Cerebellar nuclear complex (tissue), 1 donor: ENCODE measurements at places on chromosomes 6 and 20.

DNA sequence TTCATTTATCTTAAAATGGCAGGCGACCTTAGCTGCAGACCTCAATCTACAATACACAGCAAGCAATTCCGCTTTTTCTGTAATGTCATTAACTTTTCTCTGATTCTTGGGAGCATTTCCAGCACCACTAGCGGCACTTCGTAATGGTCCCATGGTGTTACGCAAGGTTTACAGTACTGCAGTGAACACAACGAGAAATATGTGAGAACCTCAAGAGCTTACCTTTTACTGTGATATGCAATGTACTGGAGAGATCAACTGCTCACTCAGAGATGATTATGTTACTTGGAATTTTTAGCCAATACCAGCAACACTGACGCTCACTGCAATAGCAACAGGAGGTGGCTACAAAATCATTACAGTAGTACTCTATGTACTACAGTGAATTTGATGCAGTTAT lies 2.8 kb upstream of the CEP43 start:
- DNase-seq, result no peak

- no peak for DNase-seq
Measured at GRCh38 chr6:43671801-43672690, 15.5 kb downstream of the MRPS18A start.

DNA sequence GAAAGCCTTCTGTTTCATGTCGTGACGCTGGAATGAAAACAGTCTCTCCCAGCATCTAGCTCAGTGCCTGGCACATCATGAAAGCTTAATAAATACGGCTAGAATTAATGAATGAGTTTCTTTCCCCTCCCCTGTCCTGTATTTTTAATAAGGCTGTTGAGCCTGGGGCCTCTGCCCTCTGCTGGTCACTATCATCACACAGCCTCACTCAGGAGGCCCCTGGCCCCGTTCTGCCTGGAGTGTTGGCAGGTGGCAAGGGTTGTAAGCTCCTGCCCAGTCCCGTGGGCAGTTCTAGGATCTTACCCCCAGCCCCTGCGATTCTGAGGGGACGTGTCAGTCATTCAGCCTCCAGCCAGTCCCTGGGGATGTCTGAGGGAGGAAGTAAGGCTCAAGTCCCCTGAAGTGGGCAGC lies 41.4 kb downstream of the PHACTR3 start:
- no peak for DNase-seq

GRCh38 chr6:45812922-45813321 lies 202.7 kb downstream of the CLIC5 start:
- no peak for DNase-seq

DNA sequence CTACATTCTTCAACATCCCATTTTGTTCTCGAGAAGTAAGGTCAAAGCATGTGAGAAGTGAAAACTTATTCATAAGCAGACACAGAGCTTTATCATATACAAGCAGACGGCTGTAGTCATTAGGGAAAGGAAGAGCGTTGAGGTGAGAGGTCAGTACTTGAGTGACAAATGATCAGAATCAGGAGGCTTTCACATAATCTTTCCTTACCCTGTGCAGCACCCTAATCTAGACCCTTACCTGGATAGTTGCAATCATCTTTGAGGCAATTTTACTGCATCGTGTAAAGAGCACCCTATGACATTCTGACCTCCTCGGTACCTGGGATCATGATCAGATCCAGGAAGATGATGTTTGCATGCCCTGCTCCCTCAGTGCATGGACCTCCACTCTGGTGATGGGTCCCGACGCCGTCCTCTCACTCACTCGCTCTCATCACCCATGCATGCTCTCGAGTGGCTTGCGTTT lies 62.7 kb downstream of the RNF182 start:
- no peak for DNase-seq

GRCh38 chr6:125738276-125738675 lies 11.2 kb upstream of the HEY2 start:
- DNase-seq, result no peak

DNA sequence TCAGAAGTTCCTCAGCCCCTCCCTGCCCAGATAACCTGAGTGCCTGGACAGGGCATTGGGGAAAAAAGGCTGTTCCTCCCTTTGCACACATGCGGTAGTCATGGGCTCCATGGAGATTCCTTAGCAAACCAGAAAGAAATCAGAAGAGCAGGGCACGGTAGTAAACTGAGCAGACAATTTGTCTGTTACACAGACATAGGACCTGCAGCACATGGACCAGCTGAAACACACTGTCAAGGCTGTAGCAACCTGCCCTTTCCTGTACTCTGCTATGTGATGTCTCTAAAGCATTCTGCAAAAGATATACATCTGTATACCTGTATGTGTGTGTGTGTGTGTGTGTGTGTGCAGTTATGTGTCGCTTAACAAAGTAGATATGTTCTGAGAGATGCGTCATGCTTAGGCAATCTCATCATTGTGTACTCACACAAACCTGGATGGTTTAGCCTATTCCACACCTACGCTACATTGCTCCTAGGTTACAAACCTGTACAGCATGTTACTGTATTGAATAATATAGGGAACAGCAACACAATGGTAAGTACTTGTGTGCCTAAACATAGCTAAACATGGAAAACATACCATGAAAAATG lies 44.4 kb upstream of the BMP5 start:
- DNase-seq, result no peak

DNA sequence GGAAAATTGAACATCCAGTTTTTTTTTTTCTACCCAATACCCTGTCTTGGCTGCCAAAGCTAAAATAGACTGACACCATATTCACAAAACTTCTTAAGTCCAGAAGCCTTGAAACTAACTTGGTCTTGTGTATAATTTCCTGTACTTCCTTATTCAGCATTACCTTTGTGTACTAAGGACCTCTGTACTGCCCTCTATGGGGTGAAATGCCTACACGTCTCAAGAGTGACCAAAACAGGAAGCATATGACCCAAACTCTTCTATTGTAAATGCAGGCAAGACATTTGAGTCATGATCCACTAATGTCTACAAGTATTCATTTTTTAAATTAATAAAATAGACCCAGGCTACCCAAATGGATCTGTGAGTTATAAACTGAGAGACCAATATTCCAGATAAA lies 50.4 kb downstream of the HMGCLL1 start:
- DNase-seq, result no peak

DNA sequence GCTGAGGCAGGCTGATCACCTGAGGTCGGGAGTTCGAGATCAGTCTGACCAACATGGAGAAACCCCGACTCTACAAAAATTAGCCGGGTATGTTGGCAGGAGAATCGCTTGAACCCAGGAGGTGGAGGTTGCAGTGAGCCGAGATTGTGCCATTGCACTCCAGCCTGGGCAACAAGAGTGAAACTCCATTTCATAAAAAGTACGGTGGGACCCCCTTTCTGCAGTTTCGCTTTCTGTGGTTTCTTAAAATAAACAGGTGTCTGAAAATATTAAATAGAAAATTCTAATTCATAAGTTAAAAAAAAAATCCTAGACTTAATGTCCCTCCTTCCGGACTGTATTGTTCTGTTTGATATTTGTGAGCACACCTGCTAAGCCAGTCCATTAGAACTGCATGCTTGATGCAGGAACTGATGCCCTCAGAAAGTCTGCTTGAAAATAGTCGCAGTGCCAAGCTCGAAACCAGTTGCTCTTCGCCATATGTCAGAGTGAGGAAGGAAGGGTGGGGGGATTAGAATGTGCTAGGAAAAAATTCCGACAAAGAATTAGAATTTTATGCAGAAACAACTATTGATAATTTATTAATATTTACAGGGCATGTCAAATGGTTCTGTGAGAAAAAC lies 85.9 kb downstream of the JARID2 start:
- DNase-seq, result no peak

- no peak for DNase-seq
Measured at GRCh38 chr20:48709058-48709691, 118.6 kb downstream of the PREX1 start.

DNA sequence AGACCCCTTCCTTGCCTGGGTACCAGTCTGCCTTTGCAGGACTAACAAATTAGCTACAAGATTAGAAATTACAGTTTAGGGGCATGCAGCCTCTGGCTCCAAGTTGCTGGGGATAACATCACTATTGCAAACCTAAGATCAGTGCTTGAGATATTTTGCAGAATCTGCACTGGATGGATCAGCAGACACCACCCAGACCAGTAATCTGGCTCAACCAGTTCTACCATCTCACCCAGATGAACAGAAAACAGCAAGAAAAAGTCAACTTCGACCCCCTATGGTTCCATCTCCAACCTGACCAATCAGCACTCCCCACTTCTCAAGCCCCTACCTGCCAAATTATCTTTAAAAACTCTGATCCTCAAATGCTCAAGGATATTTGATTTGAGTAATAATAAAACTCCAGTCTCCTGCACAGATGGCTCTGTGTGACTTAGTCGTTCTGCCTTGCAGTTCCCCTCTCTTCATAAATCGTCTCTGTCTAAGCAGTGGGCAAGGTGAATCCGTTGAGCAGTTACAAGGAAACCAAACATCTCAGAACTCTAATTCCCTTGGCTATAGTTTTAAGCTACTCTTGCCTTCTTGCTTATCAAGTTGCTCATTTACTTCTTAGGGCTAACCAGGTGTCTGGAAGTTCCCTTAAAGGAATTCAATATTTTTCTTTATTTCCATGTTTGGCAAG lies 16.1 kb upstream of the LMBRD1 start:
- DNase-seq, result no peak

GRCh38 chr6:4698901-4699659 lies 77.1 kb upstream of the CDYL start:
- no peak for DNase-seq

DNA sequence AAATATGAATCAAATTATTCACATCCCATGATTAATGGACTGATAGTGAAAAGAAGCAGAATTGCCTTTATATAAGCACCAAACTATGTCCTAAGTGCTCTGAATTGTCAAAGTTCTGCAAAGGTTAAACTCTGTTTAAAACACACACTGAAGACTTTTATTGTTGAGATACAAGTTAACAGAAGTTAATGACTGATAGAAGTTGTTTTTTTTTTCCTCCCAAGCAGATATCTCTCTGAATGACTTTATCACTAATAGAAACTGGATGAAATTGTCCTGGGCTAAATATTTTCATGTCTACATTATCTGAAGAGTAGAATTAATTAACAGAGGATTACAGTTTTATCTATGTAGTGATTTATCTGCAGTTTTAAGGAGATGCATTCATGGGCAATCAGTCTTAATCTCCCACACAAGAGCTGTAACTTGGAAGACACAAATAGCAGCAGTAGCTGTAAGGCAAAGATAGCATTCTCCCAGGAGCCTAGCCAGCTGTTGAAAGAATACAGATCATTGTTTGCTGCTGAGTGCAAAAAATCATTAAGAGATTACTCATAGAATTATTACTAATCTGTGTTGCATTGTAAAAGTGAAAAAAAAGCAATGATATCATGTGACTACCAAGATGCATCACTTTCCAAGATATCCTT lies 49.9 kb downstream of the BMP5 start:
- no peak for DNase-seq

GRCh38 chr20:58709703-58710039 lies 17.1 kb downstream of the NPEPL1 start:
- DNase-seq, result no peak

DNA sequence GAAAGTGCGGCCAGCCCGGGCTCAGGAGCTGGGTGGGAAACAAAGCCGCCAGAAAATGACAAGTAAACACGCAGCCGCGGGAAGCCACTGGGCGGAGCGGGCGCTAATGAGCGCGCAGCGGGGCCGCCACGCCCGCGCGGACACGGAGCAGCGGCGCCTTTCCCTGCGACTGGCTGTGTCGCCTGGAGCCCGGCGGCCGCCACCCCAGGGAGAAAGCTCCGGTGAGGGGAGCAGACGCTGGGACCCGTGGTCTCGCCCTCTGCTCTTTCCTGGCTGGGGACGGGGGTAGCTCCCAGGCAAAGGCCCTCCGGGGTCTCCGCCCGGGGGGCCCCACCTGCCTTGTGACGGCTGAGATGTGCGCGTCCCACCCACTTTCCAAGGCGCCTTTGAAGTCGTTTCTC lies 54.9 kb downstream of the PRR18 start:
- no peak for DNase-seq

- DNase-seq, result no peak
Measured at GRCh38 chr6:106182455-106182854, 96.3 kb downstream of the PRDM1 start.

- no peak for DNase-seq
Measured at GRCh38 chr6:159450815-159451465, 242.1 kb downstream of the SOD2 start.

GRCh38 chr6:149147938-149148718 lies 169.4 kb upstream of the TAB2 start:
- no peak for DNase-seq

DNA sequence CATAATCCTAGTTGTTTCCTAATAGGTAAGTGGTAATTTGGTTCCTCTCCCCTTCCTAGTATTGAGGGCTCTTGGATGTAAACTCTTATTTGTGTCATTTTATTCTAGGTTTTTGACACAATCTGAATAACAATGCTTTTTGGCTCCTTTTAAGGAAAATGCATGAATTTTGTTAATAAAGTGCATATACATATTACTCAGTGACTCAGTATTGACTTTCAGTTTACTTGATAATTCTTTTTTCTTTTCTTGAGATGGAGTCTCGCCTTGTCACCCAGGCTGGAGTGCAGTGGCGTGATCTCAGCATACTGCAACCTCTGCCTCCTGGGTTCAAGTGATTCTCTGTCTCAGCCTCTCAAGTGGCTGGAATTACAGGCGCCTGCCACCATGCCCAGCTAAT lies 19.1 kb downstream of the ITCH start:
- DNase-seq, result no peak

DNA sequence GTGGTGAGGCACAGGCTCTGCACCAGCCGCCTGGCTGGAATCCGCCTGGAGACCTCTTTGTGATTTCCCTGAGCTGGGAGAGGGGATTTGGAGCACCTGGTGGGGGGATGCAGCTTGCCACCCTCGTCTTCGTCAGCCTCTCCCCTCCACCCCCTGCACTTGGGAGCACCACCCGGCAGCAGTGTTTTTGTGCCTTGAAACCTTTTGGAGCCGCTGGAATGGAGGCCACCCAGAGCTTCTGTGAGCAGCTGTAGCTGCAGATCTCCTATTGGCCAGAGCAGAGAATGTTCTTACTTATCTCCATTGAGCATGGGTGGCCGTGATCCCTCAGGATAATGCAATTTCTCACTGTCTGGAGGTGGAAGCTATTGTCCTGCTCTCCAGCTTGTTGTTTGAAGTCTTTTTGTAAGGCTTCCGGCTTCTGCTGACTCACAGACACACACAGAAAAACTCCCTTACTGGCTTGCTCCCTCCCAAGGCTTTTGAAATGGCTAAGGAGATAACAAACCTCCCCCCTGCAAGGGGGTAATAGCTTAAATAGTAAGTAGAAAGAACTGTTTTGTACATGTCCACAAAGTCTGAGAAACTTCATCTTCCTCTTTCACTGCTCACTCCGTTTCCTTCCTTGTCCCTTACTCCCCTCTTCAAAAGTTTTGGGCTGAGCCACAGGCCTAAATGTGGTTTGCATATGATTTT lies 271.2 kb downstream of the PRL start:
- DNase-seq, result no peak

GRCh38 chr6:40524797-40525585 lies 62.2 kb downstream of the LRFN2 start:
- no peak for DNase-seq

DNA sequence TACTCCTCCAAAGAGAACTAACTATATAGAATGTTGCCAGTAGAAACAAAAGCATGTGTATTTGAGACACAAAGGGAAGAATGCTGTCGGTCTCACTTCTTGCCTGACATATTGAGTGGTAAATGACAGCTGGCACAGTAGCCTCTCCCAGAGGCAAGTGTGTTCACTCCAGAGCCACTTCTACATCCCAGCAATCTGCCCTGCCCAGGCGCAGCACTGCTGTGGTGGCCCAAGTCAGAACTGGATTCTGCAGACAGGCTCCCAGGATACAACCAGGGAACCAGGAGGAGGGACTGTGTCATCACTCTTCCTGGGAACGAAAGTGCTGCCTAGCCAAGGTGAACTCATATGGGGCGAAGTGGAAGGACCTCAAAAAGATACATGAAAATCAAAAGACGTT lies 103.2 kb upstream of the ARMC2 start:
- no peak for DNase-seq
